Activated naive CD4-positive, alpha-beta T cell treated with anti-CD3 and anti-CD28 coated beads, Interleukin-2, amount 50 U/mL, for 16 hours (primary cell): ENCODE measurements at places on chromosomes 3 and 15.

GRCh38 chr3:195251336-195252065 lies 19.5 kb downstream of the XXYLT1 start:
- DNase-seq = no peak

DNA sequence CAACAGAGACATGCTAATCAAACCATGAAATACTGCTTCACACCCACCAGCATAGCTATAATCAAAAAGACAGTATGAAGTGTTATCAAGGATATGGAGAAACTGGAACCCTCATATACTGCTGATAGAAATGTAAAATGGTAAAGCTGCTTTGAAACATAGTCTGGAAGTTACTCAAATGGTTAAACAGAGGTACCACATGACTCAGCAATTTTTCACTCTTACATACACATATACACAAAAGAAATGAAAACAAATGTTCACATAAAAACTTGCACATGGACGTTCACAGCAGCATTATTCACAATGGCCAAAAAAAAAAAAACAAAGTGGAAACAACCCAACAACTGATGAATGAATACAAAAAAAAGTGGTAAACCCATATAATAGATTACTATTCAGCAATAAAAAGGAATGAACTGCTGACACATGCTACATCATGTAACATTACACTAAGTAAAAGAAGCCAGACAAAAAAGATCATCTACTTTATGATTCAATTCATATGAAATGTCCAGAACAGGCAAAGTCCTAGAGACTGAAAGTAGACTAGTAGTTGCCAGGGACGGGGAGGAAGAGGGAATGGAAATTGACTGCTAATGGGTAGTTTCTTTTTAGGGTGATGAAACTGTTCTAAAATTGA lies 23.2 kb downstream of the ZNF148 start:
- no peak for DNase-seq

DNA sequence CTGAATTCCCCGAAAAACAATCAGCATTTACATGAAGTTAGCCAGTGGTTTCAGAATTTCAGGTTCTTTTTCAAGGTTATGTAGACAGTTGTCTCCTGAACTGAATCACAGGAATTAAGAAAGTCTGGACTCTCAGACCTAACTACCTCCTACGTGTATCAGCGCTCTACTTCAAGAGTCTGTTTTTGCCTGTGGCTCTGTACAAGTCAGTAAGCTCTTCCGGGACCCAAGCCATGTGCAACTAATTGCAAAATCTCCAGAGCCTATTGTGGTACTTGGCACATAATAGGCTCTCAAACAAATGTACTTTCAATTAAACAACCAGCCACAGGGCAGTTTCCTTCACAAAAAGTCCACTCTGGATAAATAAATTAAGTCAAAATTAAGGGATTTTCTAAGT lies 414.2 kb downstream of the PDCD6IP start:
- no peak for DNase-seq

DNA sequence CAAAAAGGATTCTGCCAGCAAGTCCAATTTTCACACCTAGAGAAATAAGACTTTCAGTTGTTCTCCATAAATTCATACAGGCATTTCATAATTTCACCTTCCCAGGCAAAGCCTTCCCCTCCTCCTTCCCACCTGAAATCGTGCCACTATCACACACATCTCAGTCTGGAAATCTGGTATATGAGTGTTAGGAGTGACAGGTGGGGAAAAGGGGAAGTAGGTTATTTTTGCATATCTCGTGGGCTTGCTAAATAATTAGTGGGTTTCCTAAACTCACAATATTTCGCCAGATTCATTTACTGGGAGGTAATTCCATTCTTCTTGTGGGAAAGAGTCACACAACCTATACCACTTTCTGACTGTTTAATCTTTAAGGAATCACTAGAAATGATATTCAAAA lies 7.4 kb downstream of the ALDH1A2 start:
- no peak for DNase-seq

DNA sequence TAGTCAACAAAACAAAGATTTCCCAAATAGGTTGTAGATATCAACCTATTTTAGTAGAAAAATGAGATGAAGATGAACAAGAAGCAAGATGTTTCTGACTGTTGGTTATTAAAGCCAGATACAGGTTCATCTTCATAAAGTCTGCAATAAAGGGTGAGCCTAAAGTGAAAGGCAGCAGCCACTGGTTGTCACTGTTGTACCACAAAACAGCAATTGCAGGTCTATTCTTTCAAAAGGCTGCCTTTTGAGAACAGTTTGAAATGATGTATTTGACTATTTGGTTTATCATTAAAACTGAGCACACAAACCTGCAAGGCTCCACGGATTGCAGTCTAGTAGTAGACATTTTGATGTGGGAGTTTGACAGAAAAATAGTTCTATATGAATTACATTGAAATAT lies 543.4 kb downstream of the GBE1 start:
- no peak for DNase-seq

GRCh38 chr3:194987571-194988494 lies 283.1 kb downstream of the XXYLT1 start:
- no peak for DNase-seq

GRCh38 chr15:82625136-82625535 lies 22.0 kb downstream of the CPEB1 start:
- DNase-seq = no peak

GRCh38 chr3:129614927-129615363 lies 8.5 kb upstream of the PLXND1 start:
- DNase-seq = no peak

- DNase-seq = no peak
Measured at GRCh38 chr3:19644405-19644804, 289.6 kb downstream of the EFHB start.

DNA sequence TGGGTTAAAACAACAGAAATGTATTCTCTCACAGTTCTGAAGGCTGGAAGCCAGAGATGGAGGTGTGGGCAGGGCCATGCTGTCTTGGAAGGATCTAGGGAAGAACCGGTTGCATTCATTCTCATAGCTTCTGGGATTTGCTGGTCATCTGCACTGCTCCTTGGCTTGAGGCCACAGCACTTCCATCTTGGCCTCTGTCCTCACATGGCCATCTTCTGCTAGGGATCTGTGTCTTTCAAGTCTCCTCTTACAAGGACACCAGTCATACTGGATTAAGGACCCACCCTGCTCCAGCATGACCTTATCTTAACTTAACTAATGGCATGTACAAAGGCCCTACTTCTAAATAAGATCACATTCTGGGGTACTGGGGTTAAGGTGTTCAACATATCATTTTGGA lies 47.7 kb downstream of the RPLP1 start:
- no peak for DNase-seq

GRCh38 chr3:79344876-79345871 lies 422.6 kb downstream of the ROBO1 start:
- no peak for DNase-seq

- no peak for DNase-seq
Measured at GRCh38 chr15:98803228-98804056, 155.1 kb downstream of the IGF1R start.

DNA sequence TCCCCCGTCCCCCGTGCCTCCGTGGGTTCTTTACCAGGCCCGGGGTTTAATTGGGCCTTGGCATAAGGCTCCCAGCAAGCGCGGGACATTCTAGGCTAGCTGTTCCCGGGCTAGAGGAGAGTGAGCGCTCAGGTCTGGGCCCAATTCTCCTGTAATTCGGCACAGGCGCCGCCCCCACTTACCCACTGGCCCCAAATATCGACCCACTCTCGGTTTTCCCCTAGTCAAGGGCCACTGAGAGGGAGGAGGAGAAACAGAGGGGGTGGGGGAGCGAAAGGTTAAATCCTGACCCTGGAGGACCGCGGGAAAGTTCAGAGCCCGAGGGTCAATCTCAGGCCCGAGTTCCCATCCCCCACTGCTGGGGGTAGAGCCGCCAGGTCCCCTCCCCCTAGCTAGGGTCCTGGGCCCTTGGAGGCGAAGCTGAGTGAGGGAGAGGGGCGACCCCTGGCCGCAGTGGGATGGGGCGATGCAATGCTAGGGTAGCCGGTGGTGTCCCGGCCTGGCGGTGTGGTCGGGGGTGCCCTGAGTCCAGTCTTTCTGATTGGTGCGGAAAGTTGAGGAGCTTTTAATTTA lies 8.5 kb upstream of the ONECUT1 start:
- DNase-seq = no peak

- DNase-seq = no peak
Measured at GRCh38 chr3:14650193-14650592, 1.4 kb upstream of the CCDC174 start.
